ENCODE measurements at places on chromosomes 6 and 20.

GRCh38 chr20:57131077-57131476 lies 135.4 kb downstream of the BMP7 start:
- no peak for DNase-seq

- no peak for DNase-seq
Observed at GRCh38 chr6:160337301-160337700, 10.9 kb upstream of the SLC22A3 start.

DNA sequence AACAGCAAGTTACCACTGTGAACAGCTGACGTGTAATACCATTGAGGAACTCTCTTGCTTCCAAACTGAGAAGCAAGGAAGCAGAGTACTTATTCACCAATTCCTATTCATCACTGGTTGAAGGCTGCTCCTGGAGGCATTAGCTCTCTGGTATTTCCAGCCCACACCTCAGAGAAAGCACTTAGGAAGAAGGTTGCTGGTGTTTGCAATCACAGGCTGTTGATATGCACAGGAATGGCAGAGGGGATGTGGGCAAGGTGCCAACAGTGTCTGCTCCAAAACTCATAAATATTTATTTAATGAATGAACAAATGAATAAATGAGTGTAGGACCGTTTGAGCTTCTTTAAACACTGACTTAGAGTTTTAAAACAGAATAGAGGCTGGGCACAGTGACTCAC lies 6.9 kb upstream of the RRBP1 start:
- DNase-seq: no peak

- no peak for DNase-seq
Observed at GRCh38 chr20:61436283-61436666, 184.2 kb downstream of the CDH4 start.

DNA sequence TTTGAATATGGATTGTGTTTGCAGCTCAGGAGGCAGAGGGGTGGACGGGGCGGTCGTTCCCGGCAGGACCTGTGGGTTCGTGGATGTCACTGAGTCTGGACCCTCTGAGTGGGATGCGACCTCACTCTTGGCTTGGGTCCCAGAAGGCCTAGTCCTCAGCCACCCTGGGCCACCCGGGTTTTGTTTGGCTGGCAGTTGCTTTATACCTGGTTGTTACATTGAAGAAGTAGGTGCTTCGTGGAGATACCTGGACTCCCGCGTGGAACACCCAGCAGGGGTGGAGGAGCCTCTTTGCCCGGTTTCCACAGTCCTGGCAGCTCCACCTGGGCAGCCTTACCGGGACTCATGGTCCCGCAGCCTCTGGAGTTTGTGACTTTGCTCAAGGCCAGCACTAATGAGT lies 405.1 kb downstream of the TAF4 start:
- no peak for DNase-seq

GRCh38 chr20:33444797-33445560 lies 1.4 kb upstream of the SNTA1 start:
- DNase-seq: no peak

DNA sequence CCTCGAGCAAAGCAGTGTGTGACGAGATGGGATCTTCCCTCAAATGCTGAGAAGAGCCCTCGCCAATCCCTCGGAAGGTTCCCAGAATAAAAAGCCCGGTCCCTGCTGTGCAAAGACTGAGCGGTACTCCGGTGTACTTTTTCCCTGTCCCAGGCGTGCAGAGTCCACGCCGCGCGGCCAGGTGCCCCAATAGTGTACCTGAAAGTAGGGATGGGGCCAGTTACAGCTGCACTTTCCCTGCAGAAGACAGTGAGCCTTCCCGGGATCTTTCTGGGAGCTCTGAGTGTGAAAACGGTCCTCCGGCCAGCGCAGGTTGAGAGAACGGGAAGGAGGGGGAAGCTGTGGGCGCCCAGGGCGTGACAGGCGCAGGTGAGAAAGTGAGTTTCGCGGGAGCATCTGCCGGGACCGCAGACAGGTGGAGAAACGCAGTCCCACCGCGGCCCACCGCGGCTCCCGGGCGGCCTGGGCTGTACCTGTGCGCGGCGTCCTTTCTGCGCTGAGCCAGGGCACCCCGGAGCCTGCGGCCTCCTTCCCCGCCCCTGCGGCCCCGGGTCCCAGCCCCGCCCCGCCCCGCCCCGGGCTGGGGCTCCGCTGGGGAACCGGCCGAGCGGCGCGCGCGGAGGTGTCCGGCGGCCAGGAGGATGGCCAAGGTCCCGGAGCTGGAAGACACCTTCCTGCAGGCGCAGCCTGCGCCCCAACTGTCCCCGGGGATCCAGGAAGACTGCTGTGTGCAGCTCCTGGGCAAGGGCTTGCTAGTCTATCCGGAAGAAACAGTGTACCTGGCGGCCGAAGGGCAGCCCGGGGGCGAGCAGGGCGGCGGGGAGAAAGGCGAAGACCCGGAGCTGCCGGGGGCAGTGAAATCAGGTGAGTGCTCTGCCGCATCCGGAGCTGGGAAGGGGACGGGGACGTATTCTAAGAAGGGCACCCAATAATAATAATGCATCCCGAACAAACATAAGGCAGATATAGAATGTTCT lies at the start of gene RFX6:
Gene RFX6, plus strand, starts transcription at position 608 of the 977 bp plus-strand sequence. Its CDS starts 34 bp downstream, at position 642.
- no peak for DNase-seq

- no peak for DNase-seq
Observed at GRCh38 chr6:108526739-108527174, 34.0 kb upstream of the FOXO3 start.

DNA sequence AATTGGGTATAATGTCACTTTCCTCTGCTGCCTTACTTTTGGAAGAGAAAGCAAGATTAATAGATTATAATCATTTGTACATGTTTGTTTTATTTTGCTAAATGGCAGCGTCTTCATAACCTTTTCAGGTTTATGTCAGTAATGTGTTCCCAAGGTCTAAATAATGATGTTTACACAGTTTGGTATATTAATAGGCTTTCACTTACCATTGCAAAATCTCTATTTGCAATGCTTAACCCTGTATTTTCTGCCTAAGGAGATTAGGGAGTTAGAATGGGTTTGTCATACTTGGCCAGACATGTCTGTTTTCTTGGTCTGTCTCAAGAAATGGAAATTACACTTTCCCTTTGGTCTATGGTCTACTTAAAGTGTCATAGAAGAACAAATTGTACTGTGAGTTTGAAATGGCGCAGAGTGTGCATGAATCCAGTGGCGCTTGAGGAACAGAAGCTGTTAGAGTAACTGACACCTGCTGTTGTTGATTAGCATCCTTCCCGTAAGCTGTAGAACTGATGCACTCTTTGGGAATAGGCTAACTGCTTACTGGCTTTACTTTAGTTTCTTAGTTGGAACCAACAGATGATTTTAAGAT lies 261.1 kb downstream of the SAMD5 start:
- DNase-seq: no peak

DNA sequence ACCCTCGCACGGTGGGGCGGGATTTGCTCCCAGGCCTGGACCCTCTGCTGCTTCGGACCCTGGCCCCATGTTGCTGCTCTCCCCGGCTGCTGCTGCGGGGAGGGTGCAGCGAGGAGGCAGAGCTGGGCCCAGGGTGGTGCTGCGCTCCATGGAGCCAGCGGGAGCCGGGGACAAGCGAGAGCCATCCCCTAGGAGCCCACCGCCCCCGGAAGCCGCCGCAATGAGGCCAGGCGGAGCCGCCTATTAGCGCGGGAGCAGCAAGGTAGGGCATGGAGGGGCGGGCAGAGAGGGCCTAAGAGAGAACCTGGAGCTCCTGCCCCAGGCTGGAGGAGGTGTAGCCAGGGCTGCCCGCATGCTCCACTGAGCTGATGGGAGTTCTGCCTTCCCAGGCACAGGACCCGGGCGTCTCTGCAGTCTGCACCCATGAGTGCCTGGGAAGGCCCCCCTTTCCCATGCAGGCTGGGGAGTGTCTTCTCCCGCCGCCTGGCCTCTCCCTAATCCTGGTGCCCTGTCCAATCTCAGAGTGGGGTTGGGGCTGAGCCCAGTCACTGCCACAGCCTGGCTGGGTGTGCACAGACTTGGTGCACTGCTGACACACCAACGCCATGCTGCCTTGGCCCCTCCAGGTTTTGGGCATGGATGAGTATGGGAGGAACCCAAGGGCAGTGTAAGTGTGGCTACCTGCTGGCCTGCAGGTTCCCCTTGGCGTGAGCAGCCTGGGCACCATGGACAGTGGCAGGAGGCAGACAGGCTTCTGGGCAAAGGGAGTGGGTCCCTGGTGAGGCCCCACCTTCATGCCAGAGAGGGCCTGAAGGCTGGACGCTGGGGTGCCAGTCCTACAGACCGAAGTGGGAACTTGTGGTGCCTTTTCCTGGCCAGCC lies 360.6 kb upstream of the MAP3K7 start:
- DNase-seq: no peak

GRCh38 chr20:19601126-19601810 lies 156.8 kb upstream of the RIN2 start:
- DNase-seq: no peak

DNA sequence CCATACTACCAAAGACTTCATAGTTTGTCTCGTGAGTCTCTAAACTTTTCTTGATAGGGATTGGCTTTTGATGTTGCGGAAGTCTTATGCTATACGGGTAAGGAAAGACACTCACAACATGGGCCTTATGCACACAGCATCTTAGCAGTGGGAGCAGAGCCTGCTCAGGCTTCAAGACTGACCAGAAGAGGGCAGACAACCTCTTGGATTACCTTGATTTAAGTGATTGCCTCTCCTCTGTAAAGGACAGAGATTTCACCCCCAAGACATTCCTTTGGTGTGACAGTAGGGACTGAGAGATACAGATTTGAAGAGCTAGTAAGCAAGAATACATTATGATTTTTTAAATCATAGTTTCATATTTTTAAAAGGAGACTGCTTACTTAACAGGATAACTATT lies 71.0 kb upstream of the SAMD3 start:
- no peak for DNase-seq

- DNase-seq: no peak
Observed at GRCh38 chr6:168124921-168125320, 45.9 kb upstream of the FRMD1 start.
